Stimulated activated naive B cell treated with anti-CD40 and anti-IgM and Interleukin-4, amounts not matched to agents 10 μg/mL and 1 μg/mL and 100 μg/mL, for 72 hours (primary cell): ENCODE measurements at places on chromosomes 1 and 21.

GRCh38 chr1:217431395-217431794, 199.5 kb downstream of the GPATCH2 start:
- no peak for DNase-seq

GRCh38 chr1:7469255-7469938, 301.7 kb upstream of the VAMP3 start:
- no peak for DNase-seq

GRCh38 chr1:151825751-151826660, 5.6 kb downstream of the RORC start:
- DNase-seq = no peak

DNA sequence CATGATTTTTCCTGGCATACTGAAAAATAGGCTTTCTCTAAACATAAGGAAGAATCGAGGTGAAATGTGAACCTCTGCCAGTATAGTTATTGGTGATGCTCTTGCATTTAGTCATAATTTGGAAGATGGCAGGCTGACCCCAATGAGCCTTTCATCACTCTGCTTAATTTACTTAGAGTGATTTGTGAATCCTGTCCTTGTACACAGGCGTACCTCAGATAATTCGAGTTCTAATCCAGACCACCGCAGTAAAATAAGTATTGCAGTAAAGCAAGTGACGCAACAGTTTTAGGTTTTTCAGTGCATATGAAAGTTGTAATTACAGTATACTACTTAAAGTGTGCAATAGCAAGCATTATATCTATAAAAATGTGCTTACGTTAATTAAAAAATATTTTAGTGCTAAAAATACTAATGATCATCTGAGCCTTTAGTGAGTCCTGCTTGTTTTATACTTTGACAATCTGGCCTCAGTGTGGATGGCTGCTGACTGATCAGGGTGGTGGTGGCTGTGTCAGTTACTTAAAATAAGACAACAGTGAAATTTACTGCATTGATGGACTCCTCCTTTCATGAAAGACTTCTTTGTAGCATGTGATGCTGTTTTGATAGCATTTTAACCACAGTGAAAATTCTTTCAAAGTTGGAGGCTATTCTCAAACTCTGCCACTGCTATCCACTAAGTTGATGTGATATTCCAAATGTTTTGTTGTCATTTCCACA, 1.7 kb downstream of the PKNOX1 start:
- DNase-seq = no peak

- DNase-seq = no peak
These were observed 34.1 kb upstream of the GPR52 start for GRCh38 chr1:174413632-174414031.

DNA sequence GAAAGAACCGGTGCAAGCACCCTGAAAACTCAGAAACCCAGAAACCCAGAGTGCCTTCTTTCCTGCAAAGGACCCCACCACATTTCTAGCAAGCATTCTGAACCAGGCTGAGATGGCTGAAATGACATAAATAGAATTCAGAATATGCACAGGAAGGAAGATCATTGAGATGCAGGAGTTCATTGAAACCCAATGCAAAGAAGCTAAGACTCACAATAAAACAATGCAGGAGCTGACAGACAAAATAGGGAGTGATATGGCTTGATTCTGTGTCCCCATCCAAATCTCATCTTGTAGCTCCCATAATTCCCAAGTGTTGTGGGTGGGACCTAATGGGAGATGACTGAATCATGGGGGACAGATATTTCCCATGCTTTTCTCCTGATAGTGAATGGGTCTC, 22.8 kb upstream of the SGIP1 start:
- DNase-seq = no peak

DNA sequence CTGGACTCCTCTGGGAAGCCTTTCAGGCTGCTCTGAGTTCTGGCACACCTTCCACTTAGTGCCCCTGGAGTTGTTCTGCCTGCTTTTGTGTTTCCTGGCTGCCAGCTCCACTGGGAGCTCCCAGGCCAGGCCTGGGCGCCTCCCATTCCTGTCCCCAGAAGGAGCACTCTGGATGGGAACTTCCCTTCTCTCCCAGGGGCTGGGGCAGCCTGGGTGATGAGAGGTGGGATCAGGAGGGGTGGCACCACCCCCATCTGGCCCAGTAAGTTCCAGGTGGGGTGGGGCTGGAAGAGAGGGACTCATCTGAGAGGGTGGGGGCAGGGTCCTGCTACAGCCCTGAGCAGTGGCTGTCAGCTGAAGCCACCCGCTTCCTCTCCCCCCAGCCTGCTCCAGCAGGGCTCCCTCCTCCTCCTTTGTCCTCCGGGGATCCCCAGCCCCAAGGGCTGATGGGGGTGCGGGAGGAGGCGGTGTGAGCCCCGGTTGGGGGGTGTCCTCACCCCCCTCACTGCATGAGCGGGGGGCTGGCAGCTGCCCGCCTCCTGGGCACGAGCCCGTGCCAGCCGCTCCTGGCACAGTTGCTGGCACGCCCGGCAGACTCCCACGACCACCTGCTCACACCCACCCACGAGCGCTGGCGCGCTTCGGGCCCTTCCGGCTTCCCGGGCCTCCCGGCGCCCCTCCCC, 4.7 kb downstream of the FOXO6 start:
- no peak for DNase-seq

DNA sequence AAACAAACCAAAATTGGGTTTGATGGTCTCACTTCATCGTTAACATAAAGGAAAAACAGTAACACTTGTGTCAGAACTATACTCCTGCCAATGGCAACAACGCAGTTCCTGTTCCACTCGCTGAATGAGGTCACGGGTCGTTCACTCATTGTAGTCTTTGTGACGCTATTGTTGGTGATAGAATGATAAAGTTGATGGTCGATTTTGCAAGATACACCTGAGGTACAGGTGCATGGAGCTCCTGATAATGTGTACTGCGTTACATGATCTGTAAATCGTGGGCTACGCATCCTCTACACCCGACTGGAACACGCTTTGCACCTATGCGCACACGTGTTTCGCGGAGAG, 391 bp upstream of the CENPS start:
- DNase-seq = no peak

- DNase-seq = no peak
These were observed 41.7 kb downstream of the EYA3 start for GRCh38 chr1:28046716-28047115.

- peak; percentile 68 for DNase-seq
These were observed 4.7 kb upstream of the FAAP20 start for GRCh38 chr1:2199042-2199810.

- DNase-seq = no peak
These were observed 42.3 kb downstream of the KRTAP10-1 start for GRCh38 chr21:44497703-44498126.

DNA sequence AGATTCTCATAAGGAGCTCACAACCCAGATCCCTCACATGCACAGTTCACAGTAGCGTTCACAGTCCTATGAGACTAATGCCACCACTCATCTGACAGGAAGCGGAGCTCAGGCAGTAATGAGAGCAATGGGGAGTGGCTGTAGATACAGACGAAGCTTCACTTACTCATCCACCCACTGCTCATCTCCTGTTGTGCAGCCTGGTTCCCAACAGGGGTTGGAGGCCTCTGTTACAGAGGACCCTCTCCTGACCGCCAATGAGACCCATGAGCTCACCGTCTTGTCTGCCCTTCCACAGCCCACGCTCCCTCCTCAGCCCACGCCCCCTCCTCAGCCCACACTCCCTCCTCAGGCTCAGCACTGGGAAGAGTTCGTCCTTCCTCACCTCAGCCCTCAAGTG, 39.6 kb downstream of the RSPH1 start:
- DNase-seq = no peak

DNA sequence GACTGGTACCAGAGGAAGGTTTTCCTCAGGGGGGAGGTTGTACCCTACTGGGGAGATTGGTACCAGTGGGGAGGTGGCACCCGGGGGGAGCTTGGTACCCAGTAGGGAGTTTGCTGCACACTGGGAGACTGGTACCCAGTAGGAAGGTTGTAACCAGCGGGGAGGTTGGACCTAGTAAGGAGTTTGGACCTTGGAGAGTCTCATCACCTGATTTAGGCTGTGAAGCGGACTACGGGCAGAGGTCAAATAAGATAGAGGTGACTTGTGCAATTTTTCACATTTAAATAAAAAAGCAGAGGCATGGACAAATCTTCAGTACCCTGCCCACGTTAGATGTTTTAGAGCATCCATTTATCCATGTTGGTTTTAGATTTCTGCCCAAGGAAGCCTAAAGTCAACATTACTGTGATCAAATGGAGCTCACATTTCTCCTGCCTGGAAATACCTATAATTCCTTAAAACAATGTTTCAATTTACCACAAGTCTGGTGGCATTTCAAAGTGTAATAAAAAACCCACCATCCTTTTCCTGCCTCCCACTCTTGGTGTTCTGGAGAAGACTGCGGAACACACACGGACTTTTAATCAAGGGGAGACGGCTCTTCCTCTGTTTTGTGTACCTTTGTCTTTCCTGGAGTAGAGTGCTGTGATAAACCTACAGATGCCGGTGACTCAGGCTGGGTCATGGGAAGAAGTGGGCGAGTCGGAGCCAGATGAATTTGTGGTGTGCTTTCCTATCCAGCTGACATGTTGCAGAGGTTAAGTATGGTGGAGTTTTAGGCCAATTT, 36.2 kb upstream of the MRPS6 start:
- no peak for DNase-seq

DNA sequence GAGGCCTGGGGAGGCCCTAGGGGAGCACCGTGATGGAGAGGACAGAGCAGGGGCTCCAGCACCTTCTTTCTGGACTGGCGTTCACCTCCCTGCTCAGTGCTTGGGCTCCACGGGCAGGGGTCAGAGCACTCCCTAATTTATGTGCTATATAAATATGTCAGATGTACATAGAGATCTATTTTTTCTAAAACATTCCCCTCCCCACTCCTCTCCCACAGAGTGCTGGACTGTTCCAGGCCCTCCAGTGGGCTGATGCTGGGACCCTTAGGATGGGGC, 5.2 kb downstream of the ELF3 start:
- no peak for DNase-seq

- no peak for DNase-seq
These were observed 165.4 kb downstream of the RUNX1 start for GRCh38 chr21:34883491-34884271.

DNA sequence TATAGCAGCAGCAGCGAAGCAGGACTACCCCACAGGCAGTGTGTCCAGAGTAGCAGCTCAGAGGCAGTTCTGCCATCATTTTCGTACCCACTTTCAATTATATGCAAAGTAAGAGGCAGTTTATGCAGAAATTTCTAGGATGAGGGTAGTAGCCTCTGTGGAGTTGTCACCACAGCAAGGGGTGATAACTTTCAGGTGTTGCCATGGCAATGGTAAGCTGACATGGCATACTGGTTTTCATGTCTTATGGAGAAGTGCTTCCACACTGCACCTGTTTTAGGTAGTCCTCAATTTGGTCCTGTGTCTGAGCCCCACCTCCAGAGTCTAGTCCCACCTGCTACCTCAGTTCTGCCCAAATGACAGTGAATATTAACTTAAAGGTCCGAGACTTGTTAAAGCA, 133.3 kb upstream of the SYT6 start:
- no peak for DNase-seq

DNA sequence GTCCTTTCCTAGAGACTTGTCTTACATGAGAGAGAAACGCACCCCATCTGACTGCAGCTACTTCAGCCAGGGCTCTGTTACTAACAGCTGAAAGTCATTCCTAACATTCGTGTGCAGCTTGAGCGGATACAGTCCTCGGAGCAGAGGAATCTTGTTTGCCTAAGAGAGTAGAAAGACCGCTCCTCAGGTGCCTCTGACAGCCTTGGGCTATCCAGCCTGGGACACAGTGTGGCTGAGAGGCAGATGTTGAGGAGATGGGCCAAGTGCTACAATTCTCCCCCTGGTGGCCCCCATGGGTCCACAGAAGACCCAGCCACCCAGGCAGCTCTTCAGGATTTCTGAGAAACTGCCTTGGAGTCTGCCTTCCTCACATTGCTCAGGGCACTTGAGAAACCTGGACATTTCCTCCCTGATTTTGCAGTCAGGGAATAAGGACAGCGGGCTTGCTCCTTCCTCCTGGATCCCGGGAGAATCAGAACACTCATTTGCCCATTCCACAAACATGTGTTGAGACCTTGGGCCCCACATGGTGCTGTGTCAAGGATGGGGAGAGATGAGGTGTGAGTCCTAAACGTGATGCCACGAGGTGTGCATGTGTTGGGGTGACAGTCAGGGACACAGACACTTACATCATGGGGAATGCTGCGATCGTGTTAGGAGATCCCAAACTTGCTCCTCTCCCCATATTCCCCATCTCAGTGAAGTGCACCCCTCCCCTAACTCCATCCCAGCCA, 13.1 kb downstream of the TRIM62 start:
- DNase-seq = no peak

DNA sequence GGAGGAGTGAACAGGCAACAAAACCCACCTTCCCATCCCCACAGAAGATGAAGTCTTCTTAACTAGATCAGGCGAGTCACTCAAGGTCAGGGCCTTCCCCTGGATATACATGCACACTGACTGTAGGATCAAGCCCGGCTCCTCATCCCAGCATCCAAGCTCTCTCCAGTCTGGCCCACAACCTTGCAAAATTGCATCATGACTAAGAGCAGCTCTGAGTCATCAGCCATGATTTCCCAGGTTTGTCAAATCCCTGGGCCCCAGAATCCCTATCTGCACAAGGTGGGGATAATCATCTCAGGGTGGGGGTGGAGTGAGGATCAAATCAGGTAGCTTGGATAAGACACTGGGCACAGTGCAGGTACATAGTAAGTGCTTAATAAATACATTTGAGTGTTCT, 199.3 kb upstream of the GRIK3 start:
- no peak for DNase-seq

- DNase-seq = no peak
These were observed 8.7 kb downstream of the IFNLR1 start for GRCh38 chr1:24178407-24178806.

DNA sequence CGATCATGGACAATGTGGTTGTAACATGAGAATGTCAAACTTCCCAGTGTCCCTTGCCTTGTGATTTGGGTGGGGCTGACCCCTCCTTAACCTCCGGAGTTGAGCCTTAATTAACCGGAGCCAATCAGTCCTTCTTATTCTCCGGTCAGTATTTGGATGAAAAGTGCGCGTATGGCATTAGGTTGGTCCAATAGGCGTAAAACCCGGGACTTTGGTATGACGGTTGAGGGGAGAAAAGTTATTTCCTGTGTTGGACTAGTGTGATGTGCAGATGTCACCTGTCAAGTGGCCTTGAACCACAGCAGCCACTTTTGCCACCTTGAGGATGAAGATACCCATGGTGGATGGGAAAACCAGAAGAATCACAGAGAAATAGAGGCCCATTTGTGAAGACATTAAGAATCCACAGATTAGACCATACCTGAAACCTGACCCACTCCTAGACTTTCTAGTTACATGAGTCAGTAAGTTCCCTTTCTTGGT, 5.1 kb downstream of the PAFAH2 start:
- DNase-seq = no peak

GRCh38 chr1:198556971-198557370, 16.5 kb upstream of the ATP6V1G3 start:
- DNase-seq = peak; percentile 55

DNA sequence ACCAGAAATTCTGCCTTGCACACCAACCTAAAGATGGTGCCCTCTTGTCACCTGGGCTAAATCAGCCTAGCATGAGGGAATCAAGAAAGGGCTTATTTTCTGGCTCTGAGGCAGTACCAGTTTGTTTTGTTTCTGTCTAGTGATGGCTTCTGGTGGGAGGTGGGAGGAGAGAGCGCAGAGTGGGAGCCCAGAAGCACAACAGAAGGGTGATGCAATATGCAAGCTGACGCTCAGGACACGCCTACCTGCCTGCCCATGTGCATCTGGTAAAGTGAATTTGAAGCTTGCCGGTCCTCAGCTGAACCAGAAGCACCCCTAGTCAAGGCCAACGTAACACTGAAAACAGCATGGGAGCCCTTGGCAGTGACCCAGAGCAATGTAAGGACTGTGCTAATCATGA, 138.4 kb upstream of the TIAM1 start:
- DNase-seq = no peak

GRCh38 chr1:32454726-32455125, 10.1 kb upstream of the ZBTB8B start:
- DNase-seq = no peak

- DNase-seq = peak; percentile 46
These were observed 25.8 kb downstream of the PRDM2 start for GRCh38 chr1:13725714-13726175.
